ENCODE measurements at places on chromosomes 4 and X.
A peak's percentile ranks its signal among the peaks of the same experiment; 100 is the strongest.

DNA sequence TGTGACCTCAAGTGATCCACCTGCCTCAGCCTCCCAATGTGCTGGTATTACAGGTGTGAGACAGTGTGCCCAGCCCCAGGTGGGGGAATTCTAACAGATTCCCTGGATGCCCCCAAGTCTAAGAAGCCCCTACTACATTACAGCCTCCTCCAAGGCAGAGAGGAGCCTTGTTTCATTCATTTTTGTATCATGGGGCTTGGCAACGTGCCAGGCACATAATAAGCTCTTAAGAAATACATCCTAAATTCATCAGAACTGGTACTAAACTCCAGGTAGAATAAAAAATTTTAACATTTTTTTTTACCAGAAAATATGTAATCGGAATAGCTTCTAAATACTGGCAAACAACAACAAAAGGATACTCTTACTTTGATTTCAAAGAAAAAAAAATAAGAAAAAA is 127.1 kb downstream of the CHIC2 start:
- DNase-seq, result no peak

GRCh38 chr4:150647008-150647407 is 65.1 kb downstream of the MAB21L2 start:
- no peak for DNase-seq

- DNase-seq, result no peak
Measured at GRCh38 chr4:165507381-165507780, 128.6 kb downstream of the CPE start.

GRCh38 chr4:47500776-47501175 is 15.7 kb downstream of the ATP10D start:
- DNase-seq, result no peak

DNA sequence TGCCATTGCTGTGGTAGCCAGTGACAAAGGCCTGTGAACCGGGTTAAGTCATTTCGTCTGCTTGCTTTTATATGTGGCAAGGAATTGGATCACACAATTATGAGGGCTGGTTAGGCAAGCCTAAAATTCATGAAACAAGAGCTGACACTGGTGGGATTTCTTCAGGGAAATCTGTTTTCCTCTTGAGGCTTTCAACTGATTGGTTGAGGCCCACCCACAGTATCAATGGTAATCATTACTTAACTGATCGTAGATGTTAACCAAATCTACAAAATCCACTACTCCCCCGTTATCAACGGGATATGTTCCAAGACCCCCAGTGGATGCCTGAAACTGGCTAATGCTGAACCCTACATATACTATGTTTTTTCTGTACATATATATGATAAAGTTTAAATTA is 13.0 kb downstream of the RBMX2 start:
- no peak for DNase-seq

DNA sequence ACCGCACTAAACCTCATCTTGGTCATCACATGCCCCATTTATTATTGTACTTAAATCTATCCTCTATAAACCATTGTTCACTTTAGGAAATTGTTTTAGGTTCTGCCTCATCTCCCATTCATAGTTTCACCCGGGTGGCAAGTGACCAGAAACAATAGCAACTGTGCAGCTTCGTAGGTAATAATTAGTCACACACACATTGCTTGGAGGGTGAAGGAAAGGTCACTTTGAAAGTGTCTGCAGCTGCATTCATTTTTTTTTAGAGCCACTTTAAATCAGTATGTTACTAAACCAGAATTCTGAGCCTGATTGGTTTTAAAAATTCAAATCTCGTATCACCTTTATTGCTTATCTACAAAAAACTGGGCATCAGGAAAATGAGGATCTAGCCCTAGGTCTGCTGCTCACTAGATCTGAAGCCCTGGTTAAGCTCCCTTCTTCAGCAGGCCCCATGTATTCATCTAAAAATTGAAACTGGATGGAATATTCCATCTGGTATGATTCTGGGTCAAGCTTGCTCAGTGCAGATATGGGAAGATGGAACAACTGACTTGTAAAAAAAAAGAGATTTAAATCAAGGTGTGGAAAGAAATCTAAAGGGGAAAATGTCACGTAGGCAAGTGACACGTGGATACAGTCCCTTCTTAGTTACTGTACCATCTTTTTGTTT is 62.4 kb downstream of the LIMCH1 start:
- DNase-seq, result no peak

GRCh38 chr4:75989846-75990528 is 758 bp downstream of the SDAD1 start:
- peak; percentile 3 for DNase-seq

GRCh38 chr4:24967346-24967745 is 54.5 kb upstream of the CCDC149 start:
- no peak for DNase-seq

GRCh38 chrX:10109695-10110094 is 47.1 kb upstream of the CLCN4 start:
- DNase-seq, result no peak

GRCh38 chr4:3044870-3045819 is 29.2 kb downstream of the HTT-AS start:
- DNase-seq, result no peak
